ENCODE measurements at places on chromosomes 4 and X.

- no peak for DNase-seq
Observed at GRCh38 chr4:88958080-88958479, 98.9 kb downstream of the FAM13A start.

- no peak for DNase-seq
Observed at GRCh38 chr4:153151535-153152455, 52.4 kb upstream of the TRIM2 start.

GRCh38 chrX:45596188-45596808 is 395.6 kb upstream of the DIPK2B start:
- no peak for DNase-seq

- no peak for DNase-seq
Observed at GRCh38 chr4:3079694-3080123, 5.2 kb downstream of the HTT start.

DNA sequence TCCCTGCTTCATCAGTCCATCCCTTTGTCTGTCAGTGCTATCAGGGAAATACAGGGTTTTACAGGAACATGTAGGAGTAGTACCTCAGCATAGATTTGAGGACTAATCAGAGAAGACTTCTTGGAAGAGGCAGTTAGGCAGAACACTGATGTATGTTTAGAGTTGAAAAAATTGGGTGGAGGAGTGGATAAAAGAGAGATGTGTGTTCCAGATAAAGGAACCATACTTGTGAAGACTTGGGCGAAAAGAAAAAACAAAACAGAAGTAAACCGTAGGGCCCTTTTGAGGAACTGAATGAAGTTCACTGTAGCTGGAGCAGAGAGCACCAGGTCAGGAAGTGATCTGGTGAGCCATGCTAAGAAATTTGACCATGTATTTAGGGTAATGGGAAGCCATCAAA is 32.3 kb downstream of the AFF1 start:
- DNase-seq = no peak

- DNase-seq = no peak
Observed at GRCh38 chr4:99507762-99508161, 3.1 kb upstream of the C4orf17 start.

DNA sequence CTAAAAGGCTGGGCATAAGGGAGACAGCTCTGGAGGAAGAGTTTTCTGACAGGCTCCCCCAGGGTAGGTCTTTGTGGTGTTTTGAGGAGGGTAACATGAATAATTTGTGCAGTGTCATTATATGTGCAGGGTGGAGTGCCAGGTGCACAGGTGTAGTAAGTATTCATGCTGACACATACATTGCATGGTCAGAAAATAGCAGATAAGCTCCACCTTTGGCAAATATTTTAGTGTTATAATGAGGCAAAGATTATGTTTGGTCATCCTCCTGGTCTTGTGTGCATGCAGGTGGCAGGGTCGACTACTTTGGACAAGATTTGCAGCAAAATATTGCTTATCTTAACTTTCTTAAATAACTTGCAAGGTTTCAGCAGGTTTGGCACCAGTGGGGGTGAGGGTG is 910.4 kb upstream of the PCDH10 start:
- DNase-seq = no peak

DNA sequence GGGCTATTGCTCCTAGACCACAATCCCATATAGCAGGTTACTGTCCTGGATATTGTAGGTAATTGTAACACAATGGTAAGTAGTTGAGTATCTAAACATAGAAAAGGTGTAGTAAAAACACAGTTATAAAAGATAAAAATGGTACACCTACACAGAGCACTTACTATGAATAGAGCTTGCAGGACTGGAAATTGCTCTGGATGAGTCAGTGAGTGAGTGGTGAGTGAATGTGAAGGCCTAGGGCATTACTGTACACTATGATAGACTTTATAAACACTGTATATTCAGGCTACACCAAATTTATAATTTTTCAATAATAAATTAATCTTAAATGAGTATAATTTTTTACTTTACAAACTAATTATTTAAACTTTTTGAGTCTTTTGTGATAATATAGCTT is 425.7 kb downstream of the PABPC4L start:
- no peak for DNase-seq

DNA sequence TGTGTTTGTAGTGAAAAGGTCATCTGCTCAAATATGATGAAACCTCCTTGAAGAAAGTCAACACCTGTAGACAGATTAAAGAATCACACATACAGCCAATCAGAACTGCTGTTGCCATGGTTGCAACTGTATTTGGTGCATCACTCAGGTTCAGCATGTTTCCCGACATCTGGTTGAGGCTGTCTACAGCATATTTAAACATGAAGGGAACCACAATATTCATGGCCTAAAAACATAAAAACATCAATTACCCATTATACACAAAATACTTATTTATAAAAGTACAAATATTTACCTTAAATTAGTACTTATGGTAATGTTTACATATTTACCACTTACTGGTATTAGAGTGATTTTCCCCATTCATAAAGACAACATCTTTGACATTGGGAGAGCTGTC is 79.7 kb downstream of the ABCB7 start:
- no peak for DNase-seq

GRCh38 chrX:112753116-112753515 is 73.4 kb upstream of the LHFPL1 start:
- no peak for DNase-seq

GRCh38 chr4:176793060-176793605 is 411 bp upstream of the VEGFC start:
- no peak for DNase-seq

All from activated CD4-positive, CD25-positive, alpha-beta regulatory T cell treated with anti-CD3 and anti-CD28 coated beads, Interleukin-2, amount 50 U/mL, for 16 hours (primary cell).